ENCODE measurements at places on chromosomes 7 and 10.
A peak's percentile ranks its signal among the peaks of the same experiment; 100 is the strongest.

GRCh38 chr10:51993475-51993874, 294.1 kb upstream of the CSTF2T start:
- DNase-seq, result no peak

DNA sequence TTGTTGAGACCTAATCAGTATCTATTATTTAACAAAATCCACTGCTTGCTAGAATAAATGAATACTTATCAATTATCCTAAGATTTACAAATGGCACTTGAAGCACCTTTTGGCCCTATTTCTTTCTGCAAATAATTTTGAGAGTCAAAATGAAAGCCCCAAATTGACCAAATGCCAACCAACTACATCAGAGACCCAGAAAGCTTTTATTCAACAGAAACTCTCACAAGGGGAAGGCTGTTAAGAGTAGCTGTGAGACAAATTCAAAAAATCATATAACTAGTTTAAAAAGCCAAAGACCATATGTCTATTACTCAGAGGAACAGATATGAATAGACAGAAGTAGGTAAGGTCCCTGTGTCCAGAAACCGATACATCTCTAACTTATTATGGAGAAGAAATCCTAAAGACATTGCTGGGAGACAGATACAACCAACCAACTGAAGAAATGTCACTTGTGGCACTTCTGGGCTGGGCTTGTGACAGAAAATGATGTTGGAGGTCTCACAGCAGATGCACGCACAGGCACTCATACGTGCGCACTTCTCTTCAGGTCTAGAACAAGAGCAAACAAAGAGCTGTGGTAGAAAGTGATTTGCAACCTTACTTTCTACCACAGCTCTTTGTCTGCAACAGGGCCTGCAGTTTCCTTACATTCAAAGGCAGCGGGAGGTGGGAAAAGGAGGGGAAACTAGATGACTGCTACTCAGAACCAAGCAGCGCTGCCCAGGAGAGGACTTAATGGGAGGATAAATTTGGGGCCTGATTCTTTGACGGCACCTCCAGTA, 58.6 kb upstream of the KCNIP2 start:
- DNase-seq, result no peak

GRCh38 chr10:10128387-10128786, 889.3 kb upstream of the CELF2 start:
- peak; percentile 29 for DNase-seq

- DNase-seq, result no peak
These were observed 186.4 kb downstream of the NPSR1 start for GRCh38 chr7:34844406-34844805.

DNA sequence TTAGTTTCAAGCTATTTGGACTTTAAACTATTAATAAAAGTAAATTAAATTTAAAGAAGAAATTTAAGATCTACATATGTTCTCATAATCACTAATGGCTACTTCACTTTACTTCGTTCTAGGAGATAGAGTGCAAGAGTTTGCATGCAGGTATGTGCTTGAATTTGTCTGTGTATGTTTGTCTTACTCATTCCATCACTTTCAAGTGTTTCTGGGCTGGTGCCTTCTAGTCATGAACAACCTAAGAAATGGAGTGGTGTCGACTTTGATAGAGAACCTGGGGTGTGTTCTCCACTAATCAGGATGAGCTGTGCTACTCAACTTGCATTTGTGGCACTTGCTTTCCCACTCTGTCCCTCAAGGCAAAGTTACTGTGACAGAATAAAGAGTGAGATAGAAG, 169.9 kb downstream of the KCND2 start:
- DNase-seq, result no peak

DNA sequence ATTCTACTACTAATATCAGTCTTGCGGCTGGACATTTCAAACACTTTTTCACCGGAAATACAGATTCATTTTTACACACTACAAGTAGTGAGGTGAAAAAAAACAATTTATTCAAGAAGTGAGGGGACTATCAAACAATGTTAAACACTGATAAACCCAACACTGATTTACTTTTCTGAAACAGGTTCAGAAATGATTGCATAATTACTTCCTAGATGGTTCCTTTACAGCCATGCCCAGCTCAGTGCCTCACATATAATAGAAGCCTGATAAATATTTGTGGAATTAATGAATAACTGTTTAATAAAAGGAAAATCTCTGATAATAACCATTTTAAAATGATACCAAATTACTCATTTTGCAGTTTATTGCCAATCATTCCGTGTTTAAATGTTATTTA, 34.6 kb downstream of the FRA10AC1 start:
- no peak for DNase-seq

GRCh38 chr10:119575506-119575905, 21.3 kb downstream of the TIAL1 start:
- no peak for DNase-seq

- DNase-seq, result peak; percentile 23
These were observed 75.1 kb downstream of the DNAH11 start for GRCh38 chr7:21617916-21618390.

DNA sequence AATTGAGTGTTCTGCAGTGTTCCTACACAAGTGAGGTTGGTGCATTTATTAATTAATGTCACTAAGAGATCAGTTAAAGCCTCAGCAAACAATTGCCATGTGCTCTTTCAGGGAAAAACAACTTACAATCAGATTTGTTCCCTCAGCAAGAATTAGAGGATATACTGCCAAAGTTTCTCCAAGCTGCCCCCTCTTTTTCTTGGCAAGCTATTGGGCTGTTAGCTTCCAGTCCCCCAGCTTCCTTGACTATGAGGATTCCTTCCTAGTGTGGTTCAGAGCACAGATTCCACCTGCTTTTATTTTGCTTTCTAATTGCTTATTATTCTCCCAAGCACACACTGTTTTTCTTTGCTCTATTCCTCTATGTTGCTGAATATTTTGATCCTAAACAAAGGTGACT, 112.7 kb downstream of the RBM20 start:
- DNase-seq, result peak; percentile 56

DNA sequence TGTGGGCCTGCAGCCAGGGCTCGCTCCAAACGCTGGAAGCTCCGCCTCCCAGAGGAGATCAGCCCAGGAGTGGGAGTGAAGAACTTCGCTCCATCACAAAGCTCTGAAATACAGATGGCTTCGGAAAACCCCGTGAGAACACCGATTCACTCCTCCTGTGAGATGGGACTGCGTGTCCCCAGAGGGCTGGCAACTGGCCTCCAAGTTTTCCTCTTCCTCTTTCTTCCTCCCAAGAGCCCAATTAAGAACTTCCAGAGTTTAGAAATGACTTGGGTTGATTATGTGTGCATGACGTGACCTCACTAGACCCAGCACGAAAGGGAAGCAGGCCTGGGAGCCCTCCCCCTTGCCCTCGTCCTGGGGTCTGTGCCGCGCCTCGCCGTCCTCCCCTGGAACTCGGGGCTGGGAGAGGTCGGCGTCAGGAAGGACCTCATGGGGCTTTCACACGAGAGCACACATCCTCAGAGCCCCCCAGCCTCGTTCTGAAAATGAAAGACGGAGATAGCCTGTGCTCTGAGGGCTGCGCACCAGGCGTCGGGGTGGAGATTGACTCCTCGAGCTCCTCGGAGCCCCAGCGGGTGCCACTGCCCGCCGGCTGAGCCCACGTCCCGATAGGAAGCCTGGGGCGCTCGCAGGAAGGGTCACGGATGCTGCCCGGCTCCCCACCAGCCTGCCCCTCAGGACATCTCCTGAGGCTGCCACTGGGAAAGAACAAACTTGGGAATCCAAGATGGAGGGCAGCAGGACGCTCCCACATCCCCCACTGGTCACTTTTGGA, 37.8 kb downstream of the PTPRN2 start:
- peak; percentile 88 for DNase-seq

DNA sequence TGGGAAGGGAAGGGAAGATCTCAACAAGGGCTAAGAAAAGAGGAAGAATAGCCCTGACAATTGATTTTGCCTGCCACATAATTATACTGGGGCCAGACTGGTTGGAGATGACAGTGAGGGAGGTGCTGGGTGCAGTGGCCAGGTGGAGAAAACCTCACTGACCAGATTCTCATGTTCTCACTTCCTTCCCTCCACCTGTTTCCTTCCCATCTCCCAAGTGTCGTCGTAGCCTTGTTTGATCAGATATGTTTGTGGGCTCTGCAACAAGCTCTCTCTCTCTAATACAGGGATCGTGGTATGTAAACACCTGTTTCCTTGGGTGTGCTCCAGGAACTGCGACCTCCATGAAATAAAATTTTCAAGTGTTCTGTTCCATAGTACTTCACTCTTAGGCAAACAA, 60.2 kb downstream of the VCL start:
- DNase-seq, result no peak

DNA sequence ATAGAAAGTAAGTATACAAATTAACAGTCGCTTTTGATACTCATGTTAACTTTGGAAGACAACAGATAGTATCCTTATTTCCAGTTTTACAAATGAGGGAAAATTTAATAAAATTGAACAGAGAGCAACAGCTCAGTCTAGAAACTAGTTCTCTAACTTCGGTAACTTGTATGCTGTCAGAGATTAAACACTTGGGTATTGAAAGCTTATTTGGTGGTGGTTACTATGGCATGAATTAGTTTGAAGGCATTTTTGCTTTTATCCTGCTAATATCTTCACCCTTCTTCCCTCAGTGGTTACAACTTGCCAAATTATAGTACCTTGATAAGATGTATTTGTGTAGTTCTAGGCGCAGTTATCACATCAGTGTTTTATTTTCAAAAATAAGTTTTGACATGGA, 7.2 kb downstream of the WAC start:
- DNase-seq, result no peak

DNA sequence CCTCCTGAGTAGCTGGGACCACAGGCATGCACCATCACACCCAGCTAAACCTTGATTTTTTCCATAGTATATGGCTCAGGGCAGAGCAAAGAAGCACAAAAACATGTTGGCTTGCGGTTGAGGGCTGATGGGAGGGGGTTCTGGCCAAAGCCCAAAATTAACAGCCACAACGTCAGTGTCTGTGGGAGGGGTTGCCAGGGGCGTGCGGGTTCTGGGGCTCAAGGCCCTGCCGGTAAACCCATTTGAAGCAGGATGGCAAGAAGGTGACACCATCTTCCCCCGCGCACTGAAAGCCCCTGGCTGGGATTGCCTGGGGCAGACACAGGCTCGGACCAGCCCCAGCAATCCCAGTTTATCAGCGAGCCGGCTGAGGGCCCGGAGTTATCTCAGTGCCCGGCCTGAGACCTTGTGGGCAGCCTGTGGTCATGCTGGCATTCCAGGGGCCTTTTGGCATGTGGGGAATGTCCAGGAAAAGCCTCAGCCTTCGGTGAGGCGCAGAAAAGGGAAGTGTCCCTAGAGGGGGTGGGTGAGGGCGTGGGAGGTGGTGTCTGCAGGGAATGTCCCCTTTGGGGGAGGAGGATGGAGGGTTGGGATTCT, 167.7 kb upstream of the TNRC18 start:
- DNase-seq, result peak; percentile 35

- DNase-seq, result no peak
These were observed 28.9 kb upstream of the DDC start for GRCh38 chr7:50594136-50594535.

DNA sequence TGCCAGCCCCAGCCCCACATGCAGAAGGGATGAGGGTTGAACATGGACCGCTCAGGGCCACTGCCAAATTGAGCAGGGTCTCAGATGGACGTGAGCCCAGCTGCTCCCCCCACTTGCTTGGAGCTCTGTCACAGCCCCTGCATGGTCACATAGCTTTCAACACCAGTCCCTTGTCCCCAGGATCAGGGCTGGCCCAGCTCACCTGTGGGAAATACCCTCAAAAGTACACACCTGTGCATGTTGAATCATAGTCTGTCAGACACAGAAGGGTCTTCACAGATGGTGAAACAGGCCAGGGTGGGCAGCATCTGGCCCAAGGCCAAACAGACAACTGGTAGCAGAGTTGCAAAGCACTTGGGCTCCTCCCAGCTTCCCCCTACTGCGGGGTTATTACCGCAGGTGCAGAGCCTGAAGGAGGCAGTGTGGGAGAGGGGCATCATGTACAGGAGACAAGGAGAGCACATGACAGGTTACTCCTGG, 77.6 kb upstream of the UNC5B start:
- DNase-seq, result no peak

- peak; percentile 69 for DNase-seq
These were observed 8.9 kb downstream of the AGFG2 start for GRCh38 chr7:100547872-100548271.

- no peak for DNase-seq
These were observed 187.7 kb downstream of the JAZF1 start for GRCh38 chr7:27992755-27993493.

- DNase-seq, result peak; percentile 77
These were observed 40.6 kb downstream of the CYP17A1 start for GRCh38 chr10:102796407-102797176.

DNA sequence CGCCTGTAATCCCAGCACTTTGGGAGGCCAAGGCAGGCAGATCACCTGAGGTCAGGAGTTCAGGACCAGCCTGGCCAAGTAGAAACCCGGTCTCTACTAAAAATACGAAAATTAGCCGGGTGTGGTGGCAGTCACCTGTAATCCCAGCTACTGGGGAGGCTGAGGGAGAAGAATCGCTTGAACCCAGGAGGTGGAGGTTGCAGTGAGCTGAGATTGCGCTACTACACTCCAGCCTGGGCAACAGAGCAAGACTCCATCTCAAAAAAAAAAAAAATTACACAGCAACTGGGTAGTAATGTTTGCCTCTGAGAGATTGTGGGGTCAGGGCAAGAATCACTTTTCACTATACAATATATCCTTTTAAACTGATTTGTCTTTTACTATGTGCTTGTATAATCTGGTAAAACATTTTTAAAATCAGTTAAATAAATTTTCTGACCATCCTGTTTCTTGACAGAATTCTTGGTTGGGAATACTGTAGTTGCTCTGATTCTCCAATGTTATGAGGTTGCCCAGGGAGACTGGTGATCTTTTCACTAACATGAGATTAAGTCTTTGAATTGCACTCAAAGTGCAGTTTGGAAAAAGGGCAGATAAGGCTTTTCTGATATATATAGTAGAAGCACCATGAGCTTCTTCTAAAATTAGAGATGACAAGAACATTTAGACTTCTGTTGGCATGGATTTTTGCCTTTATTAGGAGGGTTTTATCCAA, 1.5 kb downstream of the ENTPD7 start:
- DNase-seq, result no peak

DNA sequence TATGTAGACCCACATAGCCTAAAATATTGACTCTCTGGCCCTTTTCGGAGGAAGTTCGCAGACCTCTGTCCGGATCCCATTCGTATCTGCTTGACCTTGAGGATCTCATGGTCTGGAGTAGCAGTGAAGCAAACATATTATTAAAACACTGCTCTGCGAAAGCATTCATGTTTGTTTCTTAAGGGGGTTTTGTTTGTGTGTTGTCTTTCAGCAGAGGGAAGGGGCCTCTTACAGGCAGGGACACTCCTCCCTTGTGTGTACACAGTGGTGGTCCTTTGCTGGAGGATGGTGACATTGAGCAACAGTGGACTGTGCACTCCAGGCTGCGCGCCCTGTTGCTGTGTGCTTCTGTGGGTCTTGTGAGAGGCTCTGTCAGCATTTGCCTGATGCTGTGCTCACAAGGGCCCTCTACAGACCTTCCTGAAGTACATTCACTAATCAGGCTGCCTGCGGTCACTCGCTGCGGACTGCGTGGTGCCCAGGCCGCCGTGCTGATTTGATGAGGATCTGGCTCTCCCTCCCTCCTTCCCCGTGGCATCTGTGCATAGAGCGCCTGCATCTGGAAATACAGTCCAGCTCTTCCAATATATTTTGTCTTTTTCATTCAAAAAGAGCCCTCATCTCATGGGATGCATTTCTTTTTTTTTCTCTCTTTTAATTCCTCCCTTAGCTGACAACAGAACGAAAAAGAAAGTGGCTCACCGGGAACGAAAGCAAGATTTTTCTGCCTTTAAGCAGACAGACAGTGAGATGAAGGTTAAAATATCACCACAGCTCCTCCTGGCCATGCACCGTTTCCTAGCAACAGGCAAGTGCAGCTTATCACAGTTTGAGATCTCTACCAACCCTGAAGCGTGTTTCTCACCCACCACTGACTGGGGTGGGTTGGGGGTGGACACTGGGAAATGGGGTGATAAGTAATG, 135.8 kb downstream of the CNNM2 start:
- peak; percentile 64 for DNase-seq
